ENCODE measurements at places on chromosomes 5 and 9. TPM values are rescaled to one million over a fixed set of nuclear protein-coding genes. Genes with fewer than 3 reads are reported as not detected.
A peak's percentile ranks its signal among the peaks of the same experiment; 100 is the strongest.

GRCh38 chr9:104779946-104780535, 16.1 kb downstream of the NIPSNAP3B start:
- no peak for DNase-seq

- peak; percentile 78 for DNase-seq
These were observed 615 bp downstream of the PSMD5 start for GRCh38 chr9:120841930-120842684.

DNA sequence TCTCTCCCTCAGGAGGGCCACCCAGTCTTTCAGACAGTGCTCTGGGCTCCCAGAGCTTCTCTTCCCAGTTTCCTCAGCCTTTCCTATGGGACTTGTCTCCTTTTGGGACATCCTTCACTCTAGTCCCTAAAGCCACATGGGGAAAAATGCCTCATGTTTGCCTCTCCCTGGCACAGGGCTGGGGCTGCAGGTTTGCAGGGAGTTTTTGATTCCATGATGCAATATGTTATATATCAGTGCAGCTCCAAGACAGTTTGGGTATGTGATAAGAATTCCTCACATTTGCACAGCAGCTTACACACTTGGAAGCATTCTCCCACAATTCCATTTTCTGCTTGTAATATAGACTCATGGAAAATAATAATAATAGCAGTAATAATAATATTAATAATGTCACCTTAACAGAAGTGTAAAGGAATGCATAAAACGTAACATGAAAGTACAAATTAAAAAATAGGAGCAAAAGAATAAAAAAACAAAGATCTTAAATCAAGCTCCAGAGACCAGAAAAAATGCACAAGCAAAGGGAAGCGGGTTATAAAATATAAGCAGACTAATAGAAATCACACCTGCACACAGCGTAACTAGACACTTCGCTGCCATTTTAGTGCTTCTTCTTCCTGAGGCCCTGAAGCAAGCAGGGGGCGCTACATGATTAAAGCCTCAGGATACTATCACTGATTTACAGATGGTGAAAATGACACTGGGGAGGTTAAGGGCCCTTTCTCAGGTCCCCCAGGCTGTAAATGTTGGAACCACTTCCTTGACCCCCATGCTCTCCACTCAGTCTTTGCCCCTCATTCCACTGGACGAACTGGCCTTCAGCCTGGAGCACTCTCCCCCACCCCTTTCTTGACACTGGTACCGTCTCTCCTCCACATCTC, 70.0 kb upstream of the IL17B start:
- DNase-seq = no peak

- no peak for DNase-seq
These were observed 31.5 kb upstream of the ADRB2 start for GRCh38 chr5:148794729-148795561.

DNA sequence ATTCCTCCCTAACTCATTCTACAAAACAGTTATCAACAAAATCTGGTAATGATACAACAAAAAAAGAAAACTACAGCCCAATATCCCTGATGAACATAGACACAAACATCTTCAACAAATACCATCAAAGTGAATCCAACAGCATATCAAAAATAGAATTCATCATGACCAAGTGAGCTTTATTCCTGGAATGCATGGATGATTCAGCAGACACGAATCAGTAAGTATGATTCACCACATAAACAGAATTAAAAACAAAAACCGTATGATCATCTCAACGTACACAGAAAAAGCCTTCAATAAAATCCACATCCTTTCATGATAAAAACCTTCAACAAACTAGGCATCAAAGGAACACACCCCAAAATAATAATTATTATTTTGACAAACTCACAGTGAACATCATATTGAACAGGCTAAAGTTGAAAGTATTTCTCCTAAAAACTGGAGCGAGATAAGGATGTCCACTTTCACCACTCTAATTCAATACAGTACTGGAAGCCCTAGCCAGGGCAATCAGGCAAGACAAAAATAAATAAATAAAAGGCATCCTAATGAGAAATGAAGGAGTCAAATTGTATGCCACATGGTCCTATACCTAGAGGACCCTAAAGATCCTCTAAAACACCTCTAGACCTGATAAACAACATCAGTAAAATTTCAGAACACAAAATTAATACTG, 305.1 kb upstream of the RGMB start:
- no peak for DNase-seq

DNA sequence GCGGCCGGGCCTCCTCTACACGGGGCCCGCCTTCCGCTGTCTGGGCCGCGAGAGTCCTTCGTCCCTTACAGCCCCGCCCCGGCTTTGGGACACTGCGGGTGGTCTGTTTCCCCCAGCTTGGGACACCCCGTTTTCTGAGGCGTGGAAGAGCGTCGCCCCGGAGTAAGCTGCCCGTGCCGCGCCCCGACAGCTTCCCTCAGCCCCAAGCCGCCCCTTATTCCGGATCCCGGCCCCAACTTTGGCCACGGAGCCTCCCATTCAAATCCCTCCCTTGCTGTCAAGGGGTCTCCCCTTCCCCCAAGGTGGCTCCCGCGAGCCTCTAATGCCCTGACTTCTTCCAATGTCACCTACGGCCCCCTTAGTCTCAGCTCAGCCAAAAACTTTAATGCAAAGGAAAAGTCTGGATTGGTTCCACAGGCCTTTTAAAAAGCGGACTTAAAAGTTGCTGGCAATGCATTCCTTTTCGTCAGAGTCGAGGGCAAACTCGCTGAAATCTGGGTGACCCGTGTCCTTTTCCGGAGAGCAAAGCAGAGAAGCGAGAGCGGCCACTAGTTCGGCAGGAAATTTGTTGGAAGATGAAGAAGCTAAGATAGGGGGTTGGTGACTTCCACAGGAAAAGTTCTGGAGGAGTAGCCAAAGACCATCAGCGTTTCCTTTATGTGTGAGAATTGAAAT, 19.8 kb downstream of the EXOSC2 start:
- no peak for DNase-seq

GRCh38 chr5:172007175-172008110, 1.0 kb upstream of the FBXW11 start:
- DNase-seq = no peak

The FST gene
- 7.0 TPM for total RNA-seq

The IGFBPL1 gene
- total RNA-seq = not detected
